Hepatocyte (in vitro differentiated cells): ENCODE measurements at places on chromosomes 7 and 10. TPM values are rescaled to one million over a fixed set of nuclear protein-coding genes. Genes with fewer than 3 reads are reported as not detected.
A peak's percentile ranks its signal among the peaks of the same experiment; 100 is the strongest.

GRCh38 chr10:126387931-126388911 lies at the start of gene ADAM12:
TSS of gene ADAM12 (minus strand) at chr10:126388477. CDS start at chr10:126388145, 332 bp downstream.
- no peak within 1 kb of the TSS for H3K27ac ChIP-seq
- H3K27me3 ChIP-seq: peaks cover 37% of the 10 kb centered on the region
- H3K4me3 ChIP-seq: peak within 1 kb of the TSS; percentile 28
- H3K36me3 ChIP-seq: no peaks in the 10 kb centered on the region

- no peaks in the 10 kb centered on the region for H3K4me1 ChIP-seq
- no peak for DNase-seq
- H3K4me3 ChIP-seq: no peak overlapping the region
Measured at GRCh38 chr7:41652267-41652666, 50.6 kb downstream of the INHBA start.

- no peaks in the 10 kb centered on the region for H3K36me3 ChIP-seq
- H3K27me3 ChIP-seq: no peaks in the 10 kb centered on the region
- H3K4me1 ChIP-seq: no peaks in the 10 kb centered on the region
- no peak for DNase-seq
- no peak overlapping the region for H3K27ac ChIP-seq
Measured at GRCh38 chr10:51788273-51788672, 88.9 kb upstream of the CSTF2T start.

DNA sequence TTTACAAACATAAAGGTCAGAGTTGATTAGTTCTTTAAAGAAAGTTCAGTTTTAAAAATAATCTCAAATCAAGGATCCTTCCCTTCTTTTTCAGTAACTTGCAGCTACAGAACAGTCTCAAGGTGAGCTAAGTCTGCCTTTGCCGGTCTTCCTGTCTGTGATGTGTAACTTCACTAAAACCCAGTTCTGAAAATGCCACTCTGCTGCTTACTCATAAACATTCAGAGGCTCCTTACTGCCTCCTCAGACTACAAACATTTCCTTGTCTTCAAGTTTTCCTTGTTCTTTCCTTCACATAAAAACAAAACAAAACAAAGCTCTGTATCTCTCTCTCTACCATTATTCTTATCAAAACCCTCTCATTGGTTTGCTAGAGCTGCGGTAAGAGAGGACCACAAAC lies 128.7 kb downstream of the ETV1 start:
- no peaks in the 10 kb centered on the region for H3K27me3 ChIP-seq
- DNase-seq: no peak
- no peaks in the 10 kb centered on the region for H3K36me3 ChIP-seq
- no peak overlapping the region for H3K27ac ChIP-seq
- H3K4me3 ChIP-seq: no peak overlapping the region
- no peaks in the 10 kb centered on the region for H3K4me1 ChIP-seq

GRCh38 chr7:129522088-129522970 lies 20.0 kb downstream of the SMKR1 start:
- H3K36me3 ChIP-seq: no peaks in the 10 kb centered on the region
- peak; percentile 23 for DNase-seq
- no peak overlapping the region for H3K27ac ChIP-seq
- H3K4me1 ChIP-seq: no peaks in the 10 kb centered on the region

DNA sequence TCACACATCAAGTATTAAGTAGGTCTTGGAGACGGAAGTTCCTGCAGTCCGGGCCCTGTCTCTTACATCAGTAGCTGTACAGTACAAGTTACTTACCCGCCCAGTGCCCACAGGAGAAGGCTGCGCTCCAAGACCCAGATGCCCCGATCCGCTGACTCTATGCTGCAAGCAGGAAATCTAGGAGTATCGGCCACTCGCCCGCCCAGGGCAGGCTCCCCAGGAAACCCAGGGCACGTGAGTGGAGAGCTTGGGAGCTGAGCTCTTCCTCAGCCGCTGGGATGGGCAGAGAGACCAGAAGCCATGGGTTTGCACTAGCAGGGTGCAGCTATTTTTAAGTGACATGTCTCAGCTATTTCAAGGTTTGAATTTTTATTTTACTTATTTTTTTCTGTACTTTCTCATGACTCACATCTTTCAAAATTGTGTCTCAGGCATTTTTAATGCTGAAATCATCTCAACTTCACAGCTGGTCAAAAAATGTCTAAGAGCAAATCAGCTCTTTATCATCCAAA lies 1.9 kb upstream of the GPER1 start:
- H3K4me3 ChIP-seq: no peak overlapping the region
- no peaks in the 10 kb centered on the region for H3K27me3 ChIP-seq
- no peaks in the 10 kb centered on the region for H3K36me3 ChIP-seq
- H3K4me1 ChIP-seq: peaks cover 29% of the 10 kb centered on the region

DNA sequence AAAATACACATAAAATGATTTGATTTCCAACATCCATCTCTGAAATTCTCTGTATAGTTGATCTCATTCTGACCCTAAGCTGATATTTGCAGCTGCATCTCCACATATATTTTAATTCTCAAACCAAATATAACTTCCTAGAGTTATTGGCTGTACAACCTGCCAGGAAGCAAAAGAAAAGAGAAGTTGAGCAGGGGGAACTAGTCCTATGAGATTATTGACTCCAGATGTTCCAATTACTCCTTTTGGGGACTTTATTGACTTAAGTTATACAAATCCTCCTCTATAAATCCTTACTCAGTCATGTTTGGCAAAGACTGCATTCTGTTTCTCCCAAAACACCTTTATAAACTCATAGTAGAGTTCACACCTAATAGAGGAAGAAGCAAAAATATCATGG lies 599.4 kb upstream of the ANKRD30A start:
- no peak for DNase-seq
- H3K36me3 ChIP-seq: no peaks in the 10 kb centered on the region
- no peak overlapping the region for H3K27ac ChIP-seq
- no peaks in the 10 kb centered on the region for H3K27me3 ChIP-seq

GRCh38 chr10:4102802-4103344 lies 317.9 kb upstream of the KLF6 start:
- H3K4me3 ChIP-seq: no peak overlapping the region
- DNase-seq: no peak
- no peak overlapping the region for H3K27ac ChIP-seq
- H3K36me3 ChIP-seq: no peaks in the 10 kb centered on the region
- H3K27me3 ChIP-seq: no peaks in the 10 kb centered on the region
- no peaks in the 10 kb centered on the region for H3K4me1 ChIP-seq

- H3K4me1 ChIP-seq: no peaks in the 10 kb centered on the region
- no peak for DNase-seq
- no peaks in the 10 kb centered on the region for H3K27me3 ChIP-seq
- H3K36me3 ChIP-seq: no peaks in the 10 kb centered on the region
- H3K27ac ChIP-seq: no peak overlapping the region
Measured at GRCh38 chr7:7583731-7584130, 17.0 kb downstream of the MIOS start.

GRCh38 chr7:14751461-14751860 lies 151.1 kb downstream of the DGKB start:
- H3K27ac ChIP-seq: no peak overlapping the region
- H3K27me3 ChIP-seq: no peaks in the 10 kb centered on the region
- H3K4me1 ChIP-seq: no peaks in the 10 kb centered on the region
- H3K4me3 ChIP-seq: no peak overlapping the region

The ACTR3C gene
- total RNA-seq: 17.7 and 18.6 TPM in 2 replicates

The WIPF3 gene
- 1.8 and 2.4 TPM in 2 replicates for total RNA-seq

The SLC39A12 gene
- total RNA-seq: not detected in 2 replicates

The LRRC18 gene
- not detected in 2 replicates for total RNA-seq

The DDC gene
- total RNA-seq: 56.1 and 58.0 TPM in 2 replicates

The CFAP70 gene
- 1.8 and 3.9 TPM in 2 replicates for total RNA-seq

The C7orf57 gene
- total RNA-seq: 0.43 TPM in 1 of 2 replicates, not detected in the other

The PDGFA gene
- total RNA-seq: 56.6 and 63.1 TPM in 2 replicates

The LAMB1 gene
- total RNA-seq: 323 and 355 TPM in 2 replicates

The SLC18A3 gene
- total RNA-seq: 1.1 and 1.4 TPM in 2 replicates
